NB4 (cell line): ENCODE measurements at places on chromosomes 6 and 20.
A peak's percentile ranks its signal among the peaks of the same experiment; 100 is the strongest.

DNA sequence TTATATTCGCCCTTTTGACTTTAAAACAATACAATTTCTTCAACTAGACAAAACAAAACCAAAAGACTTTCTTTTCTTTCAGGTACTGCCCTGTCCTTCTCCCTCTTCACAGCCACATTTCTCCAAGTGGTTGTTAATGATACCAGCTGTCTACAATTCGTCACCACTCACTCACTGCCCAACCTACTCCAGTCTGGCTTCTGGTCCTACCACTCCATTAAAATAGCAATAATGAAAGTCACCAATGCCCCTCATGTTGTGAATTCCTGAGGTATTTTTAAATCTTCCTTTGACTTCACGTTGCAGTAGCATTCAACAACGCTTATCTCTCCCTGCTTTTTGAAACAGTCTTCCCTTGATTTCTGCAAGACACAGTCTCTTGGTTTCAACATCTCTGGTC is 11.6 kb upstream of the MAN1A1 start:
- no peak for DNase-seq

GRCh38 chr6:125688138-125688537 is 61.3 kb upstream of the HEY2 start:
- DNase-seq, result no peak

- DNase-seq, result peak; percentile 30
Observed at GRCh38 chr20:62159839-62160238, 16.3 kb downstream of the SS18L1 start.

DNA sequence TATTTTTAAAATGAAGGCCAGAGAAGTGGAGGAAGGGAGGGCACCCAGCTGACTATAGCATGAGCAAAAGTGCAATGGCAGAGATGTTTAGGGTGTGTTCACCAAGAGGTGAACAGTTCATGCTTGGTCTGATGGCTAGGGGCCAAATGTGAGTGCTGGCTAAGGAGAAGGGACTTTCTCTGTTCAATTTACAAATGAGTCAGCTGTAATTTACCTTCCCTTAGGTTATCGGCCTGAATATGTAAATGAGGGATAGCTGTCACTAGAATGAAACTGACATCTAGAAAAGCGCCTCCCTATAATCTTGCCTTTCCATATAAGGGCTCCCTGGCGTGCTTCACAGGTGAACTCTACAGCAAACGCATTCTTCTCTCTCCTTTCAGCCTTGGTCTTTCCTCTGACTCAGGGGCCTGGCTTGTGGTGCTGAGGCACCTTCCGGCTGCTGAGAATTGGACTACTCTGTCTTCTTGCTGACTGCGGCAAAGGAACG is 114.7 kb upstream of the BACH2 start:
- no peak for DNase-seq

DNA sequence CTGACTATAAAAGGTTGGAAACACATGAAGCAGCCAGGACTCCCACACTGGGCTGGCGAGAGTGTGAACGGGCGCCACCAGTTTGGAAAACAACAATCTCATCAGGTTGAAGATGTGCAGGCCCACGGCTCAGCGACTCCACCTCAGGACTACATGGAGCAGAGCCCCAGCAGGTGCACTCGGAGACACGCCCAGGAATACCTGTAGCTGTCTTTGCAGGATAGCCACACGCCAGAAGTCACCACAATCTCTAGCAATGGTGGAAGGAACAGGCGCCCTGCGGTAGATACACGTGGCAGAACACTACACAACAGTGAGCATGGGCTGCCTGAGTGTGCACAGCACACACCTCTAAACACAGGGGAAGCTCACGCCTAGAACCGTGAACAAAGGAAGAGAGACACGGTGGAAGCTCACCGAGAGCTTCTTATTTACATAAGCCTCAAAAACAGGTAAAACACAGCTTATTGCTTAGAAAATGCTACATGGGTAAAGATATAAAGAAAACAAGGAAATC is 28.7 kb upstream of the RPS6KA2 start:
- no peak for DNase-seq

DNA sequence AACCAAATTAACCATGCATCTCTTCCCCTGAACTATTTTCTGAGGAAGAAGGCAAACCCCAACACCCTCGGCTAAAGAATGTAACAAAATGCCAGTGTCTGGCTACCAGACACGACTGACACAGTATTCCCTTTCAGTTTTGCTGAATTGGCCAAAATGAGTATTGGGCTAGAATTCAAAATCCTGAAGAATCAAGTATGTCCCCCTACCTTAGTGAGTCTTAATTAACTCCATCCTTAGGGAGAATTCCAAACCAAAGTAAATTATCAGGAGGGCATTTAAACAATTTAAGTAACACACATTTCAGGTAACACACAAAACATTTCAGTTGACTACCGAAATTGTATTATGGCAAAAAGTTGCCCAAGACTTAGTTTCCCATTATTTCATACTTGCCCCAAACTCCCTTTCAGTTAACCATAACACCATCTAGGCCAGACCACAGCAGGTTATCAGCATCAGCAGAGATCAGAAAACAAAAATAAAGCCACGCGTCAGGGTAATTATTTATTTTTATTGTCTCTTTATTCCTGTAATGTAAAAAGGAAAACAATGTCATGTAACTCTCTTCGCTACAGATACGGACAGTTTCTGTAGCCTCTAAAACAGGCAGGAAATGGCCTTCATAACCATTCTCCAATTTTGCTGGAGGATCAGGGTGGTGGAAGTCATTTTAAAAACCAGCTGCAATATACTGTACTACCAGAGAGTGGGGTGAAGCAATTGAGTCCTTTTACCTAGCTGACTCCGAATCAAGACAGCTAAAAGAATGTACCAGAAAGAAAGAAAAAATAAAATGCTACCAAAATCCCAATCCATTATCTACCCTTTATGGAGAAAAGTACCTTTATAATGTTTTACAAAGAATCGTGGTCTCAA is 1.9 kb downstream of the SNX5 start:
- DNase-seq, result peak; percentile 76

DNA sequence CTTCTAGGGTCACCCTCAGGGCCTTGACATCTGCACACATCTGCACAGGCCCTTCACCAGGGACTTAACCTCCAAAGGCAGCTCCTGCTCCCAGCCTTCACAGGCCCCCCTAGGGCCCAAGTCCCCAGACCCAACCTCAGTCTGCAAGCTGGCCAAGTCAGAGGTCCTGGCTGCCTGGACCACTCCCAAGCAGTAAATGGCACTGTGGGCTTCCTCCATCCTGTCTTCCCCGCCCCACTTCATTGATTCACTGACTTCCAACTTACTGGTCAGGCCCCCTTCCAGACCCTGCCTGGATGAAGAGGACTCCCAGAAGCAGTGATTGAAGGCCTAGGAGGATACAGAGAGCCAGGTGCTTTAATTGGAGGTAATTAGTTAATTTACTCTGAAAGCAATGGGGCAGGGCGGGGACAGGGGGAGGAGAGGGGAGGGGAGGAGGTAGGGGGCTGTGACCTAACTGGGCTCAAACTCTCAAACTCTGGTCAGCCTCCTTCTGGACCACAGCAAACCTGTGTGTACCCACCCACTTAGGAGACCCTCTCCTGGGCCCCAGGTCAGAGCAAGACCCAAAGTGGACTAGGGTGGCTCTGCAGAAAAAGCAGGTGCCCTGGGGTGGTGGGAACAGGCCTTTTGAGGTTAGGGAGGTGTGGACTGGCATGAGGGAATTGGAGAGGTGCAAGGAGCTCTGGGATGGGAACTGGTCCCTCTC is 51.5 kb downstream of the MRPL14 start:
- no peak for DNase-seq

DNA sequence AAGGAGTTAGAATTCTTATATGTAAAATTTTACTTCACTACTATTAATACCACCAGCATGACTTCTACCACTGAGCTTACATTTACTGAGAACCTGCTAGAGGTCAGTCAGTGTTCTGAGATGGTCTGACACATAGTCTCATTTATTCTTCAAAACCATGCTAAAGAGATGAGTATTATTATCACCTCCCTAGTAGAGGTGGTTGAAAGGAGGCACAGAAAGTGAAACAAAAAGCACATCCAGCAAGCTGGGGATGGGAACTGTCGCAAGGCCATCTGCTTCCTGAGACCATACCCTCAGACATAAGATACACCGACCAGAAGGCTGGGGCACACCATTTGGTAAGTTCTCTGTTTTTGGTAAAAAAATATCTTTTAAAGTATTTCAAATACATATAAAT is 137.7 kb downstream of the INSM1 start:
- DNase-seq, result peak; percentile 34

DNA sequence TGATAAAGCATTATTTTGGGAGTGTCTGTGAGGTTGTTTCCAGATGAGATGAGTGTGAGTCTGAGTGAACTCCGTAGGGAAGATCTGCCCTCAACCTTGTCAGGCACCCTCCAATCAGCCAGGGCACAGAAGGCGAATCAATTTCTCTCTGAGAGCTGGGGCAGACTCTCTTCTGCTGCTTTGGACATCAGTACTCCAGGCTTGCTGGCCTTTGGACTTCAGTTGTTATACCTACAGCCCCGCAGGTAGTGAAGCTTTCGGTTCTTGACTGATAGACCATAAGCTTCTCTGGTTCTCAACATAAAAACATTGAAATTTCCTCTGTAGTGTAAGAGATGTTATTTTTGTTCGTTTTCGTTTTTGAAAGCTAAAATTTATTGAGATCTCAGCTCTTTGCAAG is 71.4 kb downstream of the MAFB start:
- DNase-seq, result no peak

- DNase-seq, result no peak
Observed at GRCh38 chr20:31516651-31517050, 2.4 kb downstream of the HM13 start.

DNA sequence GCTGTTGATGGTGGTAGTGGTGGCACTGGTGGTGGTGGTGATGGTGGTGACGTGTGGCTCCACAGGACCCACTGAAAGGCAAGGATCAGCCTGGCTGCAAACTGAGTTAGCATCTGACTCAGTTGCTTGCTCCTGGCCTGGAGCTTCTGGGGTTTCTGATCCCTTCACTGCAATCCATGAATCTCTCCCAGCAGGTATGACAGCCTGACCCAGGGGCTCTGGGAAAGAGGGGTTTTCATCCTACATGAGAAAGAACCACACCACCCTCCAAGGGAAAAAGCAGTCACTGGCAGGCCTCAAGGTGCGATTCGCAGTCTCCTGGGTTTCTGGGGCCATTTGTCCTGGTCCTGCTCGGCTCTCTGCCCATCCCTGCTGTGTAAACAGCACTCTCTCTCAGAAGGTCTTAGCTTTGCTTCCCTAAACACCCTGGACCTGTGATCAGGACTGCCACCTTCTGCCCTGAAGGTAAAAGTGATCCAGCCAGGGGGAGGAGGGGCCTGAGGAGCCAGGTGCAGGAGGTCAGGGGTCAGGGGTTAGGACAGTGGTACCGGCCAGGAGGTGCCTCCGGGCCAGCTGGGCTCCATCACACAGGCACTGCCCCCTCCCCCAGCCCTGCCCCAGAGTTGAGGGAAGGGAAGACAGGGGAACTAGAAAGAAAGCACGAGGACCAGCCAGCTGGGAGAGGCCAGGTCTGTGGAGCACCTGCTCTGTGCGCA is 152.0 kb downstream of the BMP7 start:
- no peak for DNase-seq

DNA sequence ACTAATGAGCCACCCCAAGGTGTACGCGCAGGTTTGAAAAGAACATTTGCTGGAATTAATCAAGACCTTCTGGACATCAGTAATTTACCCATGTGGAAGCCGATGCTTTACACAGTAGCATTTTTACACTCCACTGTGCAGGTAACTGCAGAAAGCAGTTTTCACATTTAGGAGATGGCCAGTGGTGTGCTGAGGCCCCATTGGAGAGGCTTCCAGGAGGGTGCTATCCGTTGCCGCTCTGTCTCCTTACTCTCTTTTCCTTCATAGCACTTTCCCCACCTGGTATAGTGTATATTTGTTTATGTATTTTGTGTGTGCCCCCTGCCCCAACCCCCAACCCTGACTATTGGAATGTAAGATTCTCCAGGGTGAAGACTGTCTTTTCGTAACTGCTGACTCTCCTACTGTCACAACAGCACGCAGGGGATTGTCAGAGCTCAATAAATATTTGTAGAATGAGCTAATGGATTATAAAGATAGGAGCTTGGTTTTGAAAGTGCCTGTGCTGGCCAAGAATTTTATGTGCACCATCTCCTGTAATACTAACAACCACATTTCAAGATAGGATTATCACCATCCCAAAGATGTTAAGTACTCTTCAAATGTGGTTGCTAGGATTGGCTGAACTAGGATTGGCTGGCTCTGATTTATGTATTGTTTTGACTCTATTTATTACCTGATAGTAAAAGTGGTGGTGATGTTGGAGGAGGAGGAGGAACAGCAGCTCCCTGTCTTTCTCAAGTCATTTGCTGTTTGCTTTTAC is 74.0 kb upstream of the GLP1R start:
- no peak for DNase-seq

GRCh38 chr20:50367739-50368375 is 142.3 kb upstream of the PTPN1 start:
- no peak for DNase-seq

- DNase-seq, result no peak
Observed at GRCh38 chr20:4555188-4555890, 166.4 kb upstream of the PRND start.

GRCh38 chr6:32785781-32786533 is 22.6 kb upstream of the HLA-DQB2 start:
- DNase-seq, result peak; percentile 69

- peak; percentile 29 for DNase-seq
Observed at GRCh38 chr6:148999929-149000468, 253.2 kb downstream of the UST start.

DNA sequence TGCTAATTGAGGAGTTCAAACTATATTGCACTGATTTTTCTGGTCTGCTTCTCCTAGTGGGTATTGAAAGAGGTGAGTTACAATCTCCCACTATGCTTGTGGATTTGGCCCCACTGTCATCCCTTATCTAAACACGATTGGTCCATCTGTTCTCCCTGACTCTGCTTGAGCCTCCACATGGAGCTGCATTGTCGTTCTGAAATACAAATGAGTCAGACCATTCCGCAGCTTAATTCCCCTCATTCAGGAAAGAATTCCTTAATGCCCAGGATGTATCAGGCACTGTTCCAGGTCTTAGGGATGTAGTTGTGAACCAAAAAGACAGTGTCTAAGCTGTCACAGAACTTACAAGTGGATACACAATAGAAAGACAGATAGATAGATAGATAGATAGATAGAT is 461.9 kb downstream of the QKI start:
- no peak for DNase-seq

GRCh38 chr6:89956182-89956581 is 61.9 kb downstream of the GJA10 start:
- DNase-seq, result no peak

DNA sequence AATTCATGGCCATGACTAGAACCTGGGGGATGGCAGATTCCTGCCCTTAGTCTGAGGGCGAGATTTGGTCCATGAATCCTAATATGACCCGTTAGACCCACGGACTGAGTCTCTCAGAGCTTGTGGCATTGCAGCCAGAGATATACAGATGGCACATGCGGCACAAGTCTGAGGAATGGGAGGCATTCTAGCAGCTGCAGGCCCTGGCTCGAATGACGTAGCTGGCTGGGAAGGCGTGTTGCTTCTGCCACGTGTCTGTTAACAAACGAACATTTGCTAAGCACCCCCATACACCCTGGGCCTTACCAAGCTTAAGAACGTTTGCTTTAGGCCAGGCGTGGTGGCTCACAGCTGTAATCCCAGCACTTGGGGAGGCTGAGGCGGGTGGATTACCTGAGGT is 68.0 kb downstream of the CD164 start:
- DNase-seq, result no peak
